Left cardiac atrium (tissue), 4 donors: ENCODE measurements at places on chromosomes 12 and 14. TPM values are rescaled to one million over a fixed set of nuclear protein-coding genes. Genes with fewer than 3 reads are reported as not detected.

- DNase-seq: no peak
Measured at GRCh38 chr12:8127138-8127537, 3.7 kb downstream of the CLEC4A start.

- DNase-seq: no peak
Measured at GRCh38 chr12:15693228-15693911, 95.8 kb downstream of the EPS8 start.

- DNase-seq: no peak
Measured at GRCh38 chr12:70240673-70241072, 2.6 kb upstream of the CNOT2 start.

- DNase-seq: no peak
Measured at GRCh38 chr14:68623307-68623706, 169.6 kb downstream of the ZFP36L1 start.

GRCh38 chr12:51082561-51083125, 753 bp downstream of the CSRNP2 start:
- DNase-seq: no peak

DNA sequence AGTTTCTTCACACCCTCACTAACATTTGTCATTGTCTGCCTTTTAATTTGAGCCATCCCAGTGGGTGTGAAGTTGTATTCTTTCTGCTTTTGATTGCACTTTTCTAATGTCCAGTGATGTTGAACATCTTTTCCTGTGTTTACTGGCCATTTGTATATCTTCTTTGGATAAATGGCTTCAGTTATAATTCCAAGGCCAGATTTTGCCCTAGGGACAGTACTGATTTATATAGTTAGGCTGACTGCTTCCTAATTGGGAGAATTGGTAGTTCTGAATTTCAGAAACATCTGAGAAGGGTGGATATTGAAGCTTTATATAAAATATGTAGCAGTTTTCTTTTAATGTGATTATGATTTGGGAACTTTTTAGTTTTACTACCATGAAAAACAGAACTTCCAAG, 97.4 kb downstream of the BORCS5 start:
- no peak for DNase-seq

DNA sequence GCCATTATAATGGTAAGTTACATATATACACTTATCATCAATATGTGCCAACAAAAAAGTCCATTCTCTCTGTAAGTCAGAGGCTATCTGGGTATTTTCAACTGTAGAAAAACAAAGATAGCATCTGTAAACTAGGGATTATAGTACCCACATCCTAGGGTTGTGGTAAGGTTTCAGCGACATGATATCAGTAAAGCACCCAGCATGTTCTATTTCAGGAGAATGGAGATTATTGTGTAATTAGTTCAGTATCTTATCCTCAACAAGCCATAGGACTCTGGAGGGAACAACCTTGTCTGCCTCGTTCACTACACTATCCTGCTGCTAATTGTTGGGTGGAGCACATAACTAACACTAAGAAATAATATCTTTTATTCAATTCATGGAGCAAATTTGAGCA, 19.7 kb upstream of the CKAP4 start:
- no peak for DNase-seq

DNA sequence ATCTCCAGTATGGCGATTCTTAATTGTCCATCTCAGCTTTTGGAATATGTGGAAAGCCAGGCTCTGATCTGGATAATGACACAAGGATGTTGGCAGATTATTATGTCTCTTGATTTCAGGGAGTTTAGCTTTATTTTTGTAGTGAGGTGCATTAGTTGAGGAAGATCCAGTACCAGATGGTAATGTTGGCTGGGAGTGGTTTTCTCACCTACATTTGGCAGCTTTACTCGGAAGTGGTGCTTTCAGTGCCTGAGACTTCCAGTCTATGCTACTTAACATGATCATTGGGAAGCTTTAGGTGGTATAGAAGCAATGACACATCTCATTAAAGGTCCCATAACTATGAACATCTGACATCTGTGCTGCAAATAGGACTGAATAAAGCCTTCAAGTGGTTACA, 7.5 kb downstream of the SLC15A5 start:
- DNase-seq: no peak

POTEM gene
- total RNA-seq: not detected

TPH2 gene
- total RNA-seq: not detected
